ENCODE measurements at places on chromosomes 4 and X.

GRCh38 chrX:111521169-111521568 is 9.7 kb downstream of the SERTM2 start:
- no peak for DNase-seq

DNA sequence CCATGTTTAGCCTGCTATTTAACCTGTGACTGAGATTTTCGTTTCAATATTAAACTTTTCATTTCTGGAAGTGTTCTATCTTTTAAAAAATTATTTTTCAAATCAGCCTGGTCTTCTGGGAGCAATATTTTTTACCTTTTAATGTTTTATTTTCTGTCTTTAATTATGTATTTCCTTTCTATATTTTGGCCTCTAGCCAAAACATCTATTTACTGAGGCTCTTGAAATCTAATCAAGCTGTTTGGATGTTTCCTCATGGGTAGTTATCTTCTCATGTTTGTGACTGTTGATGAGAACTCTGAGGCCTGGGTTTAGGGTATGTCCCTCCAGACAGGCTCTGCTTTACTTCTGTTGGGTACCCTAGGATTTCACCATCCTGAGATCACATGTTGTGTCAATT is 10.3 kb upstream of the SLC10A4 start:
- DNase-seq: no peak

GRCh38 chrX:41276661-41277506 is 57.1 kb upstream of the DDX3X start:
- no peak for DNase-seq

DNA sequence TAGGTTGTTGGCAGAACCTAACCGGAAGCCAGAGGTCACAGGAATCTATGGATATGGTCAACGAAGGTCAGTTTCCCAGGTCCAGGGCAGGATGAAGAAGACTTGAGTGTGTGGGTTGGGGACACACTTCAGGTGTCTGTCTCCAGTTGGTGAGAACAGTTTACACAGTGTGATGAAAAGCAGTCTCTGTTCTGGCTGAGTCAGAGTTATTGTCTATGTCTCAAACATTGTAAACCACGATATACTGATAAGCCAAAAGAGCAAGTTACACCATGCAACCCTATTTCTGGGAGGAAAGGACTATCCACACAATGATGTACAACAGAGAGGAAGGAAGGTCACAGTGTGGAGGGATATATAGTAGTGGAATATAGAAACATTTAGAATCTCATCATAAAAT is 187.1 kb upstream of the C1QTNF7 start:
- DNase-seq: no peak

Data from left renal pelvis (tissue), 4 donors.